T-cell (primary cell): ENCODE measurements at places on chromosomes 5 and 9.

DNA sequence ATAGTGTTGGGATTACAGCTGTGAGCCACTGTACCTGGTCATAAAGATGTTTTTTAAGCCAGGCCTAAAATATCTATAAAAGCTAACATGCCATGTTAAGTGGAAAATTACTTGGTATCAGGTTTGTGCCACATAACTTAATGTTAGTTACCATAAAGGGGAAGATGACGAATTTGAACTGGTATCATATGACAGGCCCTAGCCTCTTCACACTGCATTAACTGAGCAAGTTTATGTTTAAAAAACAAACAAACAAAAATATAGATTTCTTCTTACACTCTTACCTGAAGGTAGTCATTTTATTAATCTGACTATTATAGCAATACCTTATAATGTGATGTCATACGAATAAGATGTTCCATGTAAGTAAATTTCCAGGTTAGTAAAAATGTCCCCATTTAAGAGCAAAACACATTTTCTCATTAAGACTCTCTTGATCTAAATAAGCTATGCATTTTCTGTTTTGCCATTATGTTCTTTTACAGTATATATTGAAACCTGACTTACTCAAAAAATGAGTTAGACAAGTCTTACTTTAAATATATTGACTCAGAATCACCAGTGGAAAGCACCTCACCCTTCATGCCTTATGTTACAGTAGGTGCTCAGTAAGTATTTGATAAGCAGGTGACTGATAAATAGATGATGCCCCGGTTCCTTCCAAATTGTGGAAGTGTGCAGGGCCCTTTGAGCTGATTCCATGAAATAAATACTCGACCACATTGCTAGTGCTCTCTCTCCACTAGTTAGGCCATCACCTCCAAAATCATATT lies 125.4 kb downstream of the CDC42SE2 start:
- no peak for DNase-seq

GRCh38 chr5:165881259-165881658 lies 2375.8 kb downstream of the MAT2B start:
- no peak for DNase-seq

- DNase-seq: peak; percentile 6
These were observed 217.1 kb downstream of the PIK3R1 start for GRCh38 chr5:68432682-68433081.

GRCh38 chr5:161278739-161279660 lies 267.5 kb downstream of the GABRB2 start:
- no peak for DNase-seq

GRCh38 chr9:21967169-21967568 lies 27.0 kb downstream of the CDKN2A start:
- DNase-seq: no peak

GRCh38 chr9:76558465-76558864 lies 99.5 kb downstream of the GCNT1 start:
- DNase-seq: no peak

GRCh38 chr5:31362931-31363568 lies 168.8 kb downstream of the DROSHA start:
- DNase-seq: no peak

- no peak for DNase-seq
These were observed 14.6 kb upstream of the PPP2CA start for GRCh38 chr5:134240421-134240962.

DNA sequence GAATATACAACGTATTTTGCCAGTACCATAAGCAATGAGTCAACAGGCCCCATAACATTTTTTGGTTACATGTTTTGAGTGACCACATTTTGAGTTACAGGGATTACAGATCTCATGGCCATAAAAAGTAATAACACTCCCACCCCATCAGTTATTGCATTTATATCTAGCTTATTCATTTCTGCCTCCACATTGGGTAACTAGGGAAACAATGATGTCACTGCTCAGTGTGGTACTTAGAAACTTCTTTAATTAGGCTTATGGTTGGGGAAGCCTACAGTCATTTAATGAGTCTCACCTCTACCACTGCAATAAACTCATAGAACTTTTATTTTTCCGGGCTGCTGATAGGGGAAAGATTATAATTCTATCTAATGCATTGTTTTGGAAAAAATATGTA lies 39.9 kb upstream of the SMIM15 start:
- DNase-seq: no peak

DNA sequence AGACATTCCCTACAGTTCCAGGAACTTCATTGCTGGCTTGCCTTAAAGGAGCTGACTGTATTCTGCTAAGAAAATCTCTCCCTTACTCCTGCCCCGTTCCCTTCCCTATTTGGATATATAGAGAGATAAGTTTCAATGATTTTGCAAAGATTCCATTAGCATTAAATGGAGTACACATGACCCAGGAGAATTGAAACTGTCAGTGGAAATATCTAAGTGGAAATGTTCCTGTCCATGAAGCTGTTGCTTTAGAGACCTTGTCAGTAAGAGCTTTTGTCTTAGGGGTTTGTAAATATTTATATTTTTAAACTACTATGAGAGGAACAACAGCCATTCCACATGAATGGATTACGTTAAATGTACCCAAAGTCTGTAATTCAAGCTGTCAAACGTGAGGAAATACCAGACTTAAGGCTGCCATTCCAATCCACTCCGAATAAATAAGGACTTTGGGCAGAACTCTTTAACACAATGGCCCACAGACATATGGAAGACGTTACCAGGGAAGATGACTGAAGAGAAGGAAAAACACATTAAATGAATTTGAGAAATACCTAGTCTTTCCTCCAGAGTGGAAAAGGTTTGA lies 387.1 kb upstream of the PAPPA start:
- no peak for DNase-seq

DNA sequence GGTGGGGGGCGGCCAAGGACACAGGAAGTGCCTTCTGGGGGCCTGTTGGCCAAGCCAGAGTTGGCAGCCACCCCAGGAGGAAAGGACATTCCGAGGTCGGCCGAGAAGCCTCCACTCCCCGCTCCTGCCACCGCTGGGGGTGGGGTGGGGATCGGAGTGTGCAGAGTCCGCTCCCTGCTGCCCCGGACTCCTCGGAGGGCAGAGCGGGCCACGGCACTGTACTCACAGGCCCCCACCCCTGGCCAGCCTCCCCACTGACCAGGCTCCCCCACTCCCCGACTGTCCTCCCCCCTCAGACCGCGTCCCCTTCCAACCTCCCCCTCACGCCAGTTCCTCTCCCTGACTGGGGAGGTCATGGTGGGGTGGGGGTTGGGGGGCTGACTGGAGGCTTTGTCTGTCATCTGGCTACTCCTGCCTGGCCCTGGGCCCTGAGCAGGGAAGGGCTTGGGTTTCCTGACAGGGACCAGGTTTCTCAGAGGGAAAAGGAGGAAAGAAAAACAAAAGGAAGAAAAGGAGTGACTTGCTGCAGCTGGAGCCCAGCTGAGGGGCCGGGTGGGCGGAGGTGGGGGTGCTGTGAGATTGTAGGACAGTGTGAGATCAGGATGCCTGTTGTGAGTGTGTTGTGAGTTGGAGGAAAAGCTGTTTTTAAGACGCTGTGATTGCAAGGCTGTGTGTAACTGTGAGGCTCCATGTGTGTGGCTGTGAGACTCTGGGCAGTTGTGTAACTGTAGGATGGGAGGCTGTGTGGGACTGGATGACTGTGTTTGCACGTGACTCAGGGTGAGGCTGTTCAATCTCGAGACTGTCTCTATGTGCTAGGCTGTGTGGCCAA lies 29.7 kb downstream of the CNTFR start:
- DNase-seq: no peak

- DNase-seq: no peak
These were observed 298.6 kb downstream of the PARP8 start for GRCh38 chr5:50964746-50965653.
